Activated T-helper 17 cell treated with anti-CD3 and anti-CD28 coated beads, Interleukin-2, amount 50 U/mL, for 72 hours (primary cell): ENCODE measurements at places on chromosomes 3 and 15.

- ATAC-seq, result no peak
- H3K4me3 ChIP-seq, result no peak overlapping the region
- no peak overlapping the region for H3K27ac ChIP-seq
Measured at GRCh38 chr3:163776743-163777142, 1301.6 kb downstream of the SI start.

DNA sequence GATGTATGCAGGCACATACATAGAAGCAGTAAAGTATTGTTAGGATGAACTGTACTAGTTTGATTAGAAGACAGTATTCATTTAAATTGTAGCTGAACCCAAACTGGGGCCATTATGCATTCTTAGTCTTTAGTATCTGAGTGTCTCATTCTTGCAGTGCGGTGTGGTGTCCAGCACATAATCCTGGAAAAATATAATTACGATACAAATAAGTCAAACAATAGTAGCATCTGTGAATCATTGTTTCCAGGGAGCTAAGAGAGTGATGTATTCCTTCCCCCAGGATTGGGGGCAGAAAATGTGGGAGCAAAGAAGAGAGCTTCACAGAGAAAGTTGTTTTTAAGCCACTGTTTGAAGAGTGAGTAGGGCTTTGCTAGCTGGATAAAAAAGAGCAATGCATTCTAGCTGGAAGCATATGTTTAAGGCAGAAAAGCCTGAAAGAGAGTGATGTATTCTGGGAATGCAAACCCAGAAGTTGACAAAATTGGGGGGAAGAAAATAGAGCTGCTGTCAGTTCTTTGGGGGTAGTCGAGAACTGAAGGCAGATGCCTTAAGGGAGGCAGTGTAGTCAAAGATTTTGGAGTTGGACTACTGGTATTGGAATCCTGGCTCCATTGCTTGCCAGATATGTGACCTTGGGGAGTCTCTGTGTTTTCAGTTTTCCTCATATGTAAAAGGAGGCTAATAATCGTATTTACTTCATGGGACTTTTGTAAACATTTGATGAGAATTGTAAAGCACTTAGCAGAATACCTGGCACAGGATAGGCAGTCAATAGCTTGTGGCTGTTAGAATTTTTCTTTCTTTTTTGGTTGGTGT, 14.1 kb downstream of the SLMAP start:
- H3K36me3 ChIP-seq, result peaks cover 47% of the 10 kb centered on the region
- no peak overlapping the region for H3K4me3 ChIP-seq
- ATAC-seq, result no peak
- peaks cover 4% of the 10 kb centered on the region for H3K4me1 ChIP-seq
- no peak overlapping the region for H3K27ac ChIP-seq

DNA sequence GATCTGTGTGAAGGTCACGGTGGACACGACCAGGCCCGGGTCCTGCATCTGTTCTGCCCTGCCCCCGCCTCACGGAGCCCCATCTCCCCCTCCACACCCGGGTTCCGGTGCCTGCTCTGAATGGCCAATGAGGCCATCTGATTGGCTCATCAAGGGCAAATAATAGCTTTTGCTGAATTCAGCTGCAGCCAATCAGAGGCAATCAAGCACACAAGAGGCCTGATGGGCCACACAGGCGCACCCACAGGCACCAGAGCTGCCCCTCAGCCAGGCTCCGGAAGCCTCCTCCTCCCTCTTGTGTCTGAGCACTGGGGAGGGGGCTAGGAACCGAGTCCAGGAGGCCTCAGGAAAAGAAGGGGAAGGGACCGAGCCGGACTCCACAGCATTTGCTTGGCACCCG, 49.5 kb downstream of the CACNA2D2 start:
- no peaks in the 10 kb centered on the region for H3K36me3 ChIP-seq
- H3K4me3 ChIP-seq, result no peak overlapping the region
- no peak for ATAC-seq
- H3K27me3 ChIP-seq, result no peaks in the 10 kb centered on the region

DNA sequence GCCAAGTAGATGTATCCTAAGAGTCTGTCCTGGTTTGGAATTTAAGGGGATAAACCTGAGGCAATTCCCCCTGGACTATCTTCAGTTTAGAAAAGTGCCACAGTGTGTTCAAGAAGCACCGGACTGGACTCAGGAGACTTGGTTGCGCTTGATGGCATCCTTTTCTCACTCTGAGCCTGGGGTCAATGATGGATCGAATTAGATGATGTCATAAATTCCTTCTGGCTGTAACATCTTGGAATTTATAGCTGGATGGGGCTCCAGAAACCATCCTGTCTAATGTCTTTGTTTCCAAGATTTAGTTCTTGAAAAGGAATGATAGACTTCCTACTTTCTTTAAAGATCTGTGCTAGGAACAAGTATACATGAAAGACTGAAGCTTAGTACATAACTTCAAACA, 280.6 kb downstream of the LPP start:
- no peak overlapping the region for H3K27ac ChIP-seq
- H3K36me3 ChIP-seq, result no peaks in the 10 kb centered on the region
- no peak overlapping the region for H3K4me3 ChIP-seq
- H3K27me3 ChIP-seq, result no peaks in the 10 kb centered on the region
- no peak for ATAC-seq
- peaks cover 30% of the 10 kb centered on the region for H3K4me1 ChIP-seq

DNA sequence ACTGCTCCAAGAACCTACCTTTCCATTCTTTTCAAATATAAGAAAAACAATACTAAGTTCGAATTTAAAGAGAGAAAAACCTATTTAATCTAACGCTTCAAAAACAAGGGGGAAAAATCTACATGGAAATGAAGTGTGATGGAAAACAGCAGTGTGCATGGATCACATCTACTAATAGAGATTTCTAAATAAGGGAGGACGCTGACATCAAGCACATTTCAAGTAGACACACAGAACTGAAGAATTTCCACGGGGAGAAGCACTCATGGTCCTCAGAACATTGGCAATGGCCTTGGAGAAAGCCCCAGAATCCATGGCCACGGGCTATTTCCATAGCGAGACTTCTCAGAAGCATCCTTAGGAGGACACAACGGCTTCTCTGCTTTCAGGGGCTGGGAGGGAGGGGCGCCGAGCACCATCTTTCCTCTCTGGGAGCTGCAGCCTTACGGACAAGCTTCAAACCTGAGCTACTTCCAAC, 1.0 kb downstream of the TASOR start:
- no peaks in the 10 kb centered on the region for H3K27me3 ChIP-seq
- peak overlapping the region; percentile 91 for H3K27ac ChIP-seq
- H3K4me1 ChIP-seq, result peaks cover 32% of the 10 kb centered on the region
- peak overlapping the region; percentile 92 for H3K4me3 ChIP-seq
